Colonic mucosa (tissue), 4 donors: ENCODE measurements at places on chromosomes 5 and 9. TPM values are rescaled to one million over a fixed set of nuclear protein-coding genes. Genes with fewer than 3 reads are reported as not detected.
A peak's percentile ranks its signal among the peaks of the same experiment; 100 is the strongest.

DNA sequence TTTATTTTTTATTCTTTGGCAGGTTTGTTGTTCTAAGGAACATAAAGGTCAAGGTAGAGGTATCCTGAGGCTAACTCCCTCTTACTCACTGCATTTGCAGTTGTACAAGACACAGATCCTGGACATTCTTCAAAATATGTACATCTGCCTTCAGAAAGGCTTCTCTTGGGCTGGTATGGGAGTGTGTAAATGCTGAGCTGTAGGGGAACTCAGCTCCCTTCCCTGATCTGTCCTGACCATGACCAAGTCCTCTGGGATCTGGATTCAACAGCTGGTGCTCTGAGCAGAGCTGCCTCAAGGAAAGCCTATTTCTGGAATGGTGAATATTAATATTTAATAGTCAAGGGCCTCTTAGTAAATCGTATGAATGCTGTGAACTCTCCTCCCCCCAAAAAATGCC lies 117.4 kb downstream of the PRKACG start:
- DNase-seq: no peak

DNA sequence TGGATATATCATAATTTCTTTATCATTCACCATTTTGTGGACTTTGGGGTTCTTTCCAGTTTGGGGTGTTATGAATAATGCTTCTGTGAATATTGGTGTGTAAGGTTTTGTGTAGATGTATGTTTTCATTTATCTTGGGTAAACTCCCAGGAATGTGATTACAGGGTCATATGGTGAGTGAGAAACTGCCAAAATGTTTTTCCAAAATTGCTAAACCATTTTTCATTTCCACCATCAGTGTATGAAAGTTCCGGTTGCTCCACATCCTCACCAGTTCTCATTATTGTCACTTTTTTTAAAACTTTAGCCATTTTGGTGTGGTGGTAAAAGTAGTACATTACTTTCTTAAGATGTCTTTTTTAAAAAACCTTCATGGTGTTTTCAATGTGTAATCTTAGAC lies 152.9 kb downstream of the NIPBL start:
- no peak for DNase-seq

DNA sequence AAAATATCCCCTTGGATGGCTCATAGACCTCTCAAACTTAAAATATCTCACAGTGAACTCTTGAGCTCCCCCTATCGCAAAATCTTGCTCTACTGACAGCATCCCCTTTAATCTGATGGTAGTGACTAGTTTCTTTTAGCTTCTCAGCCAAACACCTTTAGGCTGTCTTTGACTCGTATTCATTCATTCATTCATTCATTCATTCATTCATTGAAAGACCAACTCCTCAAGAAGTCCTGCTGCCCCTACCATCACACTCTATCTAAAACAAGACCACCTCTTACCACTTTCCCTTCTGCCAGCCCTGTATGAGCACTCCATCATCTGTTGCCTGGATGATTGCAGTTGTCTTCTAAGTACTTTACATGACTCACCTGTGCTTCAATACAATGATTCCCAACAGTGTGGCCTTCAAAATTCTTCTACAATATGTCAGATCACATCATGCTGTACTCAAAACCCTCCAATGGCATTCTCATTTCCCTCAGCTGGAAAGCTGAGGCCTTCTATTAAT lies 46.8 kb downstream of the ITGA2 start:
- no peak for DNase-seq

DNA sequence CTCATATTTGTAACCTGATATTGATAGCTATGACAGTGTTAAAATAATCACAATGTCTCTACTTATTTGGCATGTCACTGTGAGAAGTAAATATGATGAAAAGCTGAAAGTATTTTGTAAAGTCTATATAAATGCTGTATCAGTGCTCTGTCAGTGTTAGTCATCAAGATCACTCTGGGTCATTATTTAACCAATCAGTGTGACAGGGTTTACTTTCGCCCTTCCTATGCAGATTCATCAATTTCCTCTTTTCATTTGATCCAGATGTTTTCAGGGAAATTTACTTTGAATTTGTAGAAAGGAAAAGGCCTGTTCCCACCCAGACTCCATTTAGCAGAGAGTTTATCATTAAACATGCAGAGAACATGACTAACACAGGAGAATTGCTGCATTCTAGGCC lies 9.9 kb upstream of the PCSK5 start:
- DNase-seq: no peak

The RETREG1 gene
- total RNA-seq: 56.8 TPM

DNA sequence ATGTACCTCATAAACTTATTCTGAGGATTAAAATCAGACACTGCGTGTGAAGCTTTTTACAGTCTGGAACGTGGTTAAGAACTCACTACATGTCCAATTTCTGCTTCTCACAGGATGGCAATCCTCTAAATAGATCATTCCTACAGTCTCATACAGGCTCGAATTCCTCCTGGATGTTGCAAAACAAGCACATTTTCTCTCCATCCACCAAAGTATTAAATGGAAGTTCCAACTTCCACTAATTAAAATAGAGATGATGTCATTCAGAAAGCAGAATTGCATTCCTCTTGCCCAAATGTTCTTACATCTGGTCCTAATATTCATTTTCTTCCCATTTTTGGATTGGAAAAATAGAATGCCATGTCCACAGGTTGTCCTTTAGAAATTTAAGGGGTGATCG lies 145.5 kb upstream of the PCA3 start:
- DNase-seq: no peak

The LCN9 gene
- not detected for total RNA-seq

DNA sequence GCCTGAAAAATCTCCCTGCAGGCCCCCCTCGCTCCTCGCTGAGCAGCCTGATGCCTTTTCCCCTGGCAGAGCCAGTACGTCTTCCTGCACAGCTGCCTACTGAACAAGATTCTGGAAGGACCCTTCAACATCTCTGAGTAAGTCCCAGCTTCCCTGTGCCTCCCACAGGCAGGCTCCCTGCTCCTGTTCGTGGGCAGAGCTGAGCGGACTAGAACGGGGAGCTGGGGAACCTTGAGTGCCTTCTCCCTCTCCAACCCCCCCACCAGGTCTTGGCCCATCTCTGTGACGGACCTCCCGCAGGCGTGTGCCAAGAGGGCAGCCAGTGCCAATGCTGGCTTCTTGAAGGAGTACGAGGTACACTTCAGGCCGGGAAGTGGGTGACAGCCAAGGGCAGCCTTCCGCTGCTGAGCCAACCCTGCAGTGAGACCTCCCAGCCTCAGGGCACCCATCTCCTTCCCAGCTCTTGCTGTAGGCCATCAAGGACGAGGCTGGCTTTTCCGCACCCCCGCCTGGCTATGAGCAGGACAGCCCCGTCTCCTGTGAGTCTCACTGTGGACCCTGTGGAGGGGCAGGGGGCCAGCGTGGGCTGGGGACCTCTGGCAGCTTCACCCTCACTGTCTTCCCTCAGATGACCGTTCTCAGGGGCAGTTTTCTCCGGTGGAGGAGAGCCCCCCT lies 21.1 kb upstream of the SPTLC1 start:
- DNase-seq: no peak

The GRM6 gene
- total RNA-seq: not detected

The IL3 gene
- total RNA-seq: not detected

DNA sequence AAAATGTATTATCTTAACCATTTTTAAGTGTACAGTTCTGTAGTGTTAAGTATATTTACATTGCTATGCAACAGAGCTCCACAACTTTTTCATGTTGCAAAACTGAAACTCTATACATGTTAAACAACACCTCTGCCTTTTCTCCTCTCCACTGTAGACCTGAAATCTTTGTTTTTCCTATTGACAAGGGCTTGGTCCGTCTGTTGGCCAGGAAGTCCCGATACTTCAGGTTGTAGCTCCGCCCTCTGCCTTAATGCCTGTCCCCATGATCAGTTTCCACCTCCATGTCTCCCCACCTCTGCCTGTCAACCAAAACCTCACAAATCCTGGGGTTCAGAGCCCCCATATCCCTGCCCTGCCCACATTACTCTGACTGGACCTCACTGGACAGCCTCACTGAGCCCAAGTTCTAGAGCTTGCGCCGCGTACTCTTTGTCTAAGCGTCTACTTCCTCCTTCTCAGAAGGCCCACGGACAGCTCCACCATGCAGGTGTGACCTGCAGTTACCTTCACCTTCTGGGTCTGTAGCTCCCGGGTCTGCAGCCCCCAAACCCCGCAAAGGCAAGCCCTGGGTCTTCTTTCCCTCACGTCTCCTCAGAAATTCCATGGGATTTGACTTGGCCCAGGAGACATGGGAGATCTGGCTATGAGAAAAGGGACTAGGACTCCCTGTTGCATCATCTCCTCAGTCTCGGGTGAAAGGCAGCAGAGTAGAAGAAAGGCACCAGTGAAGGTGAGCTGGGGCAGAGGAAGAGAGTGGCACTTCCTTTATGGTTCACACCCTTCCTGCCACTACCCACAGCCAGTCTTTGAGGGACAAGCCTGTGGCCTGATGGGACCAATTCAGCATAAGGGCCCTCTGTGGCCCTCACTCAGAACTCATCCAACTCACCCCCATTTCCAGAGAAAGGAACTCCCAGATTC lies 8.0 kb downstream of the GLIPR2 start:
- no peak for DNase-seq

- no peak for DNase-seq
These were observed 230.9 kb downstream of the PIK3R1 start for GRCh38 chr5:68446487-68446894.

- DNase-seq: peak; percentile 77
These were observed 1.1 kb downstream of the LURAP1L start for GRCh38 chr9:12775679-12776512.

- no peak for DNase-seq
These were observed 125.3 kb upstream of the CDKN2B start for GRCh38 chr9:22134390-22134789.

DNA sequence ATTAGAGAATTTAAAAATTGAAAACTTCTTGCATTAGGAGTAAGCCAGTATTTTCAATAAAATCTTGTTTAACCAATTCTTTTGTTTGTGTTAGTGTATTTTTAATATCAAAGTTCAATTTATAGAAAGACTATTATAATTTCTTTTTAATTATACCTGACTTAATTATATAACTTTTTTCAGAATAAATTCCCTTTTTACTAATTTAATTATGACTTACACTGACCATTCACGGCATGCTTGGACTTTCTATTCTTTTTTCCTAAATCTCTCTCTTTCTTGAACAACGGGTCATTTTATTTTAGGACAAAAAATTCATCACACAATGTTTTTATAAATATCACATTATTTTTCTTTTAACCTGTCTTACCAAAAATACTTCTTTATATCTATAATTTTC lies 555.3 kb upstream of the PTGER4 start:
- DNase-seq: no peak

The GRIN3A gene
- total RNA-seq: 0.12 TPM

The IQGAP2 gene
- 62.2 TPM for total RNA-seq

The PDE6A gene
- 2.7 TPM for total RNA-seq

The SV2C gene
- total RNA-seq: 0.20 TPM

GRCh38 chr5:172864747-172865146 lies 30.7 kb downstream of the ERGIC1 start:
- DNase-seq: no peak

The PCDHA1 gene
- total RNA-seq: 0.13 TPM

The EGFLAM gene
- 0.40 TPM for total RNA-seq

DNA sequence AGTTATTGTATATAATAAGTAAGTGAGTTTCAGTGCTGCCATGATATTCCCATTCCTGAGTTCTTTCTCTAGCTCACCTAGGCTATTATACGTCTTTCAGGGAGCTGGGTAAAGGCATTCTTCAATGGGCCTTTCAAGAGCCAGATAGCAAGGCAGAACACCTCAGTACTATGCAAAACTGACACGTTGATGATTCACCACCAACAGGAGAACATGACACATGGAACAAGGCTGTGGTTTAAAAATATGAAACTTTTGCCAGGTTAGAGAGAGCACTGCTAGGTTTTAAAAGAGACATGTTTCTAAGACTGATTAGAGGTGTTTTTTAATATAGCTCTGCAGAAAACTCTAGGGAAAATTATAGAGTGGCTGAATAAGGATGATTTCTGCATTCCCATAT lies 95.9 kb downstream of the UGCG start:
- no peak for DNase-seq

The KIF3A gene
- total RNA-seq: 4.0 TPM

GRCh38 chr5:127746756-127747155 lies 43.6 kb downstream of the CCDC192 start:
- no peak for DNase-seq

DNA sequence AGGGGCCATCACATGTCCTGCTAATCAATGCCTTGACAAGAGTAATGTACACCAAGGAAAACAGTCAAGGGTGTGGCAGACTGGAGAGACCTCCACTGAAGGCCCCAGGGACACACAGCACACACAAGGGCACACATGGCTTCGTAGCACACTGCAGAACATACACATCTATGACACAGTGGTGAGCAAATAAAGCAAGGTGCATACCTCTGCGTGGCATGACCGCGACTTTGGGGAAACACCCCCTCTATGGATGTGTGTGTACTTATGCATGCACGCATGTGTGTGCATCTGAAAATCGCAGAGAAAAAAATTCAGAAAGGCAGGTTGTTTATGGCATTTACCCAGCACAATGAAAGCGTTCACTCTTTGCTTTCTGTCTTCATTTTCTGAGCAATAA lies 20.5 kb downstream of the SEMA4D start:
- DNase-seq: no peak

DNA sequence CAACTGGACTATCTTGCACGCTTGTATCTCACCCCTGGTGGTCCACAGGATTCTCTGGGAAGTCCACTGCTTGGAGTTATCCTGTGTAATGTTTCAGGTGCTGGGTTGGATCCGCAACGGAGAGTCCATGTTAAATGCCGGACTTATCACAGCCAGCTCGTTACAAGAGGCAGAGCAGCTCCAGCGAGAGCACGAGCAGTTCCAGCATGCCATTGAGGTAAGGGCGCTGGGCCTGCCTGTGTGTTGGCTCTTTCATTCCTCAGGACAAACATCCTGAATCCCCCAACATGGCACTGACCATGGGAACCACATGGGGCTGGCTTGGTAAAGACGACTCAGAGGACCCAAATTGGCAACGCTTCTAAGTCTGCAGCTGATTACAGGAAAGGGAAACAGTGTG lies 214.8 kb upstream of the OTULINL start:
- DNase-seq: no peak

The IRX1 gene
- not detected for total RNA-seq

DNA sequence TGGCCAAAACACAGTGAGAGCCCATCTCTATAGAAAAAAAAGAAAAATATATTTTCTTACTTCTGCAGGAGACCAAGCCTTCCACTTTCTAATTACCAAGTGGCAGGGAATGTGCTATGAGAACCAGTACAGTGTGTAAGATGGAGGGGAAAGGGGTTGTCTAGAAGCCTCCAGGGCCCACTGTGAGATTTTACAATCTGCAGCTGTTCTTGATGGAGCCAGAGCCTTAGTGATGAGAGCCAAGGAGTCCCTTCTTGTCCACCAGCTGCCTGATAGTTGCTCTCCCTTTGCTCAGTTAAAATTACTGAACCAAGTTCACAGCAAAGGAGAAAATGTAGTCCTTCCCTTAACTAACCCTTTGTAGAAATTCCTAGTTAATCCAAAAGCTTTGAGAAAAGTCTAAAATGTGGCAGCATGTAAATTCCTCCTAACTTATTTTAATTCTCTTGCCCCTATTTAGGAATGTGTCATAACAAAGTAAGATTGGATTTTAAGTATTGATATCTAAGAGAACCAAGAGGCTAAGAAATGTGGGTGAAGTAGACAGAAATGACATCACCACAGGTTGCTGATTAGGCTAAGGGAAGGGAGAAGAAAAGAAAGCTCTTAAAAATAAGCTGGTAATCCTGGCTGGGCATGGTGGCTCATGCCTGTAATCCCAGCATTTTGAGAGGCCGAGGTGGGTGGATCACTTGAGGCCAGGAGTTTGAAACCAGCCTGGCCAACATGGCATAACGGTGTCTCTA lies 19.3 kb downstream of the SRP19 start:
- DNase-seq: no peak

- DNase-seq: no peak
These were observed 26.5 kb upstream of the MTMR12 start for GRCh38 chr5:32339198-32339597.

- no peak for DNase-seq
These were observed 2.6 kb downstream of the AJM1 start for GRCh38 chr9:136844761-136845464.
